Central memory CD4-positive, alpha-beta T cell (primary cell): ENCODE measurements at places on chromosomes 12 and 14.

GRCh38 chr14:105011312-105011990, 9.4 kb downstream of the CDCA4 start:
- DNase-seq: no peak

DNA sequence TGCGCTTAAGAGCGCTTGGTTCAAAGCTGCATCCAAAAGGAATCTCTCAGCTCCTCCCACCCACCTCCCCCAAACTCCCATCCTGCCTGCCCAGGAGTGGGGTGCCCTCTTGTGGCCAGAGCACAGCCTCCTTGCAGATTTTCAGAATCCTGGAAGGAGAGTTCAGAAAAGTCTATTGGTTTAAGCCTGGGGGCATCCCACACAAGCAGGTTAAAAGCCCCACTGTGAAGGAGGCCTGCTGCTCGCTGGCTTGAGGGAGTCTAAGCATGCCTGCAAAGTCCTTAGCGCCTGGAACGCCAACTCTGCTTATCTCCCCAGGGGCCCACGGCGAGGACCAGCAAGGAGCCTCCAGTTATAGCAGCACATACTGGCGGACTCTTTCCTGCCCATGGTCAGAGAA, 297.1 kb downstream of the KSR2 start:
- no peak for DNase-seq

- DNase-seq: no peak
Measured at GRCh38 chr12:54126696-54127537, 61.9 kb downstream of the SMUG1 start.

GRCh38 chr12:119440803-119441360, 106.4 kb downstream of the CCDC60 start:
- no peak for DNase-seq

DNA sequence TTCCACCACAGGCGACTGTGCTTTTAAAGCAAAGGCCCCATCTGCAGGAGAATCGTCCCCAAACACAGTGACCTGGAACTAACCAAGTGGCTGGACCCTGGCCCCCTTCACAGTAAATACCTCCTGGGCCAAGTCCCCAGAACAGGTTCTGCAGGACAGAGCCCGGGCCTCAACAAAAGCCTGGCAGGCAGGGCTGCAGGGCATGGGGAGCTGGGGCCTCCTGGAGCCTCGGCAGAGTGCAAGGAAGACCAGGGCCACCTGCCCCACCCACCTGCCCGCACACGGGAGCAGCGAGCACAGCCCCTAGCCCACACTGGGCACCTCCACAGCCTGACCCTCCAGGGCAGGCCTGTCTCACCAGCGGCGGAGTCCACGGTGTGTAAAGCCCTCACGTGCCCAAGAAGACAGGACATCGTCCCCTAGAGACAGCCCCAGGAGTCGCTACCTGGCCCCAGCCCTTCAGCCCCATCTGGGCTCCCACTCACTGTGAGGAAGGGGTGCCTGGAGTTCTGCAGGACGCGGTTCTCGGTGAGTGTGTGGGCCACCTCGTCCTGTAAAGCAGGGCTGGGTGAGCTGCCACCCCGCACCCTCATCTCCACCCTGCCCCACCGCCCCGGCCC, 21.0 kb downstream of the AKT1 start:
- DNase-seq: no peak

DNA sequence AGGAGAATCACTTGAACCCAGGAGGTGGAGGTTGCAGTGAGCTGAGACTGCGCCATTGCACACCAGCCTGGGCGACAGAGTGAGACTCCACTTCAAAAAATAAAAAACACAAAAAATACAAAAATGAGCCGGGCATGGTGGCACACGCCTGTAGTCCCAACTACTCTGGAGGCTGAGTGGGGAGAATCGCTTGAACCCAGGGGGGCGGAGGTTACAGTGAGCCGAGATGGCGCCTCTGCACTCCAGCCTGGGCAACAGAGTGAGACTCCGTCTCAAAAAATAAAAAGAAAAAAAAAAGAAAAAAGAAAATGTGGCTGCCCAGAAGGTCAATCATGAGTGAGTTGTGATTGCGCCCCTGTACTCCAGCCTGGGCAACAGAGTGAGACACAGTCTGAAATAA, 9.2 kb downstream of the DNAJC22 start:
- no peak for DNase-seq

GRCh38 chr14:96844857-96845570, 47.8 kb downstream of the VRK1 start:
- no peak for DNase-seq

DNA sequence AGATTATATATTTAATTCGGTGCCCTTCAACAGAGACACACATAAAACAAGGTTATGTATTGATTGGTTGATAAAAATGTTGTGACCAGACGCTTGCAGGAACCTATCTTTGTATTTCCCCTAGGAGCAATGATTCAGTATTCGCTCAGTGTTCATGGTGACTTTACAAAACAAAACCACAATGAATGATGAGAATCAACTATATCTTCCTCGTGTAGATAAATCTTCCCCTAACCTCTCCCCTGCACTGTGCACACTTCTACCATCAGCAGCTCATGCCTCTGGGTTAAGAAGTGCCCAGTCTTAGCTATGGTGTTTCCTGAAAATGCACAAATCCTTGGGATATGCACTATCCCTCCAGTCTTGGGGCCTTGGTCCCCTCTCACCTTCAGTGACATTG, 16.3 kb downstream of the RIN3 start:
- no peak for DNase-seq

GRCh38 chr14:102785595-102785963, 8.3 kb downstream of the TRAF3 start:
- no peak for DNase-seq

GRCh38 chr12:31316891-31317290, 9.1 kb downstream of the SINHCAF start:
- no peak for DNase-seq

GRCh38 chr14:72652179-72652578, 241.7 kb downstream of the DPF3 start:
- no peak for DNase-seq

DNA sequence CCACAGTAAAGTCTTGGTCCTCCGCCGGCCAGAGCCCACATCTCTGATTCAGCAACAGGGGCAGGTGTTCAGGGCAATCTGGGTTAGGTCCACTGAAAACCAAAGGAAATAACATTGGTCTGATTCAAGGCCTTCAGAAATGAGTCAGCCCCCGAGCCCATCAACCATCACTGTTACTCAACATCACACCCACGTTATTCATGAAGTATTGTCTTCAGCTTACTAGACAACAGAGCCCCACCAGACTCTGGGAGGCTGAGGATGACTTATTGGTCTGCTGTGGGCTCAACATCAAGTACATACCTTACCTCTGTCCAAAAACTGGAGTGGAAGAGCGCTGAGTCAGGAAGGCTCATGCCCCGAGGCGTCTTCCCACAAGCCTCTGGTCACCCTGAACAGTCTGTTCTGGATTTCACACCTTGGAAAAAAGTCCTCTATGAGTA, 97.5 kb downstream of the ZFP36L1 start:
- no peak for DNase-seq

GRCh38 chr14:25904446-25904845, 693.4 kb downstream of the NOVA1 start:
- no peak for DNase-seq

GRCh38 chr12:34333337-34333736, 311.0 kb downstream of the ALG10 start:
- DNase-seq: no peak

- DNase-seq: no peak
Measured at GRCh38 chr12:108121320-108121719, 7.8 kb upstream of the WSCD2 start.

DNA sequence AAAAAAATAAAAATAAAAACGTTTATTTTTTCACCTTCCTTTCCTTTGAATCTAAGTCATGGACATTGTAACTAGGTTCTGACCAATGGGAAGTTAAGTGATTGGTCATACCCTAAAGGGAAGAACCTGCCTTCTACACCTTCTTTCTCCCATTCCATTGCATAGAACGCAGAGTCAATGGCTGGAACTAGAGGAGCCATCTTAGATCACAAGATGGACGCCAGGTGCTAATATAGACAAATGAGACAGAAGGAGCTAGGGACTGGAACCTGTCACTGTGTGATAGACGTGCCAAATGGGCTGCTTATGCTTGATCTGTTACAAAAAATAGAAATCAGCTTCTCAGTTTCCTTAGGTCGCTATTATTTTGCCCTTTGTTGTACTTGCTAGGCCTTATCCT, 606.6 kb downstream of the MED13L start:
- no peak for DNase-seq

GRCh38 chr14:99535448-99535847, 54.2 kb downstream of the CCNK start:
- DNase-seq: no peak

- no peak for DNase-seq
Measured at GRCh38 chr14:67270145-67270753, 29.0 kb downstream of the PALS1 start.

DNA sequence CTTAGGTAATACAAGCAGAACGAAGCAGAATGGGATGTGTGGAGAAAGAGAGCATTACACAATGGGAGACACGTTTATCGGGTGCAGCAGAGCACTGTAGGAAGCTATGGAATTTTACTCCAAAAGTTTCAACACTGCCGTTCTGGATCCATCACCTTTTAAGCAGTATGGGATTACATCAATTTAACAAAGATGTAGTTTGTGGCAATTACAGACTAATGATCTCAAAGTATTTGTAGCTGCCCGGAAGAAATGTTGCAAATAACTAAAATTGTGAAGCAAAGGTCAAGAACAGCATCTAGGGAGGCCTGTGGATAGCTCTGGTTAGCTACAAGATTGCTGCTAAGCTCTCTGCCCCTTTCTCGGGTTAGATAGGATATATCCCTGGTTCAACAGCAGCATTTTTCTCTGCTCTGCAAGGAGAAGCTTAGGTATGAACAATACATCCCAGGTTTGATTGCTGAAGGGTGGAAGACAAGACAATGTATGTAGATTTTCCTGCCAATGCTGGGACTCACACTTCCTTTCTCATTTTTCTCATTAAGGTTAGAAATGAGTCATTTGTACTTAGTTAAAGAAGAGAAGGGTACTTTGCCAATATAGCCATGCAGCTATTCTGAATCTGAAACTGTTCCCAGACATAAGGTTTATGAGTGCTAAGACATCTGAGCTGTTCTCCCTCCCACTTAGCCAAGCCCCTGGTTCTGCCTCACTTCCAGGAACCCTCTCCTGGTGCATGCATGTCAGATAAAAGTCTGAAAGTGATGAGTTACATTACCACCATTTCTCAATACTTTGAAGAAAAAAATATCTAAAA, 75.0 kb upstream of the HIF1A start:
- DNase-seq: no peak

DNA sequence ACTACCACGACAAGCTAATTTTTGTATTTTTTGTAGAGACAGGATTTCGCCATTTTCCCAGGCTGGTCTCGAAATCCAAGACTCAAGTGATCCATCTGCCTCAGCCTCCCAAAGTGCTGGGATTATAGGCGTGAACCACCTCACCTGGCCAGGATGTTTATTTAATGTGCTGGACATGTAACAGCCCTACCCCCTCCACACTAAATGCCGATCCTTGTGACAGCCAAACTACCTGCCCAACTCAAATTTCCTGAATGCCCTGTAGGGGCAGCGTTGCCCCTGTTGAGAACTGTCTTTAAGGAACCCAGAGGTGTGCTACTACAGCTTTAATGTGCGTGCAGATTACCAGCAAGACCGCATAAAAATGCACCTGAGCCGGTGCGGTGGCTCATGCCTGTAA, 48.1 kb downstream of the KCNK13 start:
- DNase-seq: no peak

GRCh38 chr12:45214749-45215418, 1.0 kb upstream of the ANO6 start:
- no peak for DNase-seq

DNA sequence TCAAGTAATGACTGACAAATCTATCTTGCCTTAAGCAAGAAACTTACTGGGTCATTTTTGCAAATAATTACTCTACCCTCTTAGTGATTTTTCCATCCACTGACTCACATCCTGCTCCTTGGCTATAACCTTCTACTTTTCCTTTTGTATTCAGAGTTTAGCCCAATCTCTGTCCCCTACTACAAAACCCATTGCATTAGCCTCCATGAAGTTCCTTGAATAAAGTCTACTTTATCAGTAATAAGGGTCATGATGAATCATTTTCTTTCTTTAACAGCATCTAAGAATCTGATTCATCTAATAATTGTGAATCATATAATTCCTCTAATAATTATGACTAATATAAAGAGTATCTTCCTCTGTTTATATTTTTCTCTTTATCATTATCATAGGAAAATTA, 132.6 kb downstream of the NTS start:
- no peak for DNase-seq

DNA sequence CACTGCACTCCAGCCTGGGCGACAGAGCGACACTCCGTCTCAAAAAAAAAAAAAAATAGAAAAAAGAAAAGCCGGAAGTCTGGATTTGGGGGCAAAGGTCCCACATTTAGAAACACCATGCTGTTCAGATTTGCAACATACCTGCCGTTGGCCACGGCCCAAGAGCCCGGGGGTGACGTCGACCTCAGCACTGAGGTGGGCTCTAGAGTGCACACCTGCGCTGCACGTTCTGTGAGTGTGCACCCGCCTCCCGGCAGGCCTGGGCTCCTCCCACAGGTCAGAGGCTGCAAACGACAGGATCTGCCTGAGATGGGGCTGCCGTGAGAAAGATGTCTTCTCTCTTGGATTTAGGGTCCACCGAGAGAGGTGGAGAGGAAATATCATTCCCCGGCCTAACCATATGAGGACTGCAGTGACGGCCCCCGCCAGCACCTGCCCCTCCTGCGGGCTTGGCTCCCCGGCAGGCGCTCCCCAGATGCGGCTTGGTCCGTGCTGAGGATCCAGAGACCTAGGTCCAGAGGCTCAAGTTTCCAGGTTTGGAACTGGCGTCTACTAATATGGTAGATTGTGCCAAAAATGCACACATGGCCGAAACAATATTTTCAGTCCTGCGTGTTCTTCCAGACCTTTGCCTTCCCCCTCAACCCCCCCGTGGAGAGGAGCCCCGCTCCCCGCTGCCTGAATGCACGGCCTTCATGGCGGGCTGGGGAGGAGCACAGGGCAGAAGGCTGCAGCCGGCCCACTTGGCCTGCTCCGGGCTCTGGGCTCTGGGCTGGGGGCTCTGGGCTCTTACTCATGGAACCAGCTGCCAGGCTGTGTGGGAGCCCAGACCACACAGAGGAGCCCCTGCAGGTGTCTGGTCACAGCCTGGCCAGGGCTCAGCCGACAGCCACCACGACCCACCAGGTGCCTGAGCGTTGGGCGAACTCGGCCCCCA, 58.8 kb upstream of the FBRSL1 start:
- no peak for DNase-seq

GRCh38 chr12:53624956-53625355, 1.2 kb downstream of the ATF7 start:
- DNase-seq: no peak

GRCh38 chr14:52112336-52113018, 43.6 kb upstream of the NID2 start:
- no peak for DNase-seq

DNA sequence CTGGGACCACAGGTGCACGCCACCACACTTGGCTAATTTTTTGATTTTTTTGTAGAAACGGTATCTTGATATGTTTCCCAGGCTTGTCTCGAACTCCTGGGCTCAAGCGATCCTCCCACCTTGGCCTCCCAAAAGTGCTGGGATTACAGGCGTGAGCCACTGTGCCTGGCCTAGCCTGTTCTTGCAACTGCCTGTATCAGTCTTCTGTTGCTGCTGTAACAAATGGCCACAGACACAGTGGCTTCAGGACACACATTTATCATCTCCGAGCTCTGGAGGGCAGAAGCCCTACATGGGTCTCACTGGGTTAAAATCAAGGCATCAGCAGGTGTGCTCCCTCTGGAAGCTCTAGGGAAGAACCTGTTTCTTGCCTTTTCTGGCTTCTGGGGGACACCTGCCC, 79.9 kb upstream of the NCOR2 start:
- DNase-seq: no peak

GRCh38 chr12:17456486-17456885, 633.5 kb downstream of the RERGL start:
- DNase-seq: no peak
